Tracheal epithelial cell (primary cell): ENCODE measurements at places on chromosomes 16 and 17. TPM values are rescaled to one million over a fixed set of nuclear protein-coding genes. Genes with fewer than 3 reads are reported as not detected.

The PSMC5 gene
- 14.3 and 27.7 TPM in 2 replicates for total RNA-seq

The SDK2 gene
- 4.7 and 7.5 TPM in 2 replicates for total RNA-seq

The C16orf78 gene
- total RNA-seq: not detected in 2 replicates

The KRTAP1-3 gene
- total RNA-seq: not detected in 2 replicates

The GAS2L2 gene
- total RNA-seq: 0.24 TPM in 1 of 2 replicates, not detected in the other

The MYCBPAP gene
- total RNA-seq: 0.43 and 0.96 TPM in 2 replicates
